ENCODE measurements at places on chromosomes 7 and 10. TPM values are rescaled to one million over a fixed set of nuclear protein-coding genes. Genes with fewer than 3 reads are reported as not detected.

IGFBP3 gene
- total RNA-seq = 73.8 TPM

BAMBI gene
- total RNA-seq = 13.1 TPM

NPFFR1 gene
- total RNA-seq = not detected

MRLN gene
- total RNA-seq = not detected

TRIL gene
- total RNA-seq = 1.1 TPM

APBB1IP gene
- not detected for total RNA-seq

ANKRD22 gene
- total RNA-seq = not detected

CHST3 gene
- 32.2 TPM for total RNA-seq

LAMB1 gene
- 535 TPM for total RNA-seq

H2BK1 gene
- not detected for total RNA-seq

TAS2R40 gene
- total RNA-seq = not detected

NXPH1 gene
- not detected for total RNA-seq

OAT gene
- total RNA-seq = 207 TPM

SLC18A2 gene
- total RNA-seq = under 0.01 TPM

MYL10 gene
- not detected for total RNA-seq

IPMK gene
- 2.6 TPM for total RNA-seq

AMPH gene
- 0.23 TPM for total RNA-seq

MICU1 gene
- 41.4 TPM for total RNA-seq

ATAD1 gene
- total RNA-seq = 20.8 TPM

AOC1 gene
- not detected for total RNA-seq

METTL27 gene
- 1.1 TPM for total RNA-seq

CDH23 gene
- 0.08 TPM for total RNA-seq

HMX2 gene
- not detected for total RNA-seq

CPA1 gene
- 0.35 TPM for total RNA-seq

CDK5 gene
- 35.2 TPM for total RNA-seq

FOXL3 gene
- not detected for total RNA-seq

MNX1 gene
- total RNA-seq = not detected

TAS2R4 gene
- total RNA-seq = 0.70 TPM

PPP1R3A gene
- not detected for total RNA-seq

FHIP2A gene
- total RNA-seq = 23.5 TPM

EBLN1 gene
- not detected for total RNA-seq

ATRNL1 gene
- total RNA-seq = 0.23 TPM

CDK1 gene
- total RNA-seq = 0.12 TPM

AGBL3 gene
- 1.2 TPM for total RNA-seq

NACAD gene
- total RNA-seq = 0.47 TPM

RNLS gene
- 6.7 TPM for total RNA-seq

RAB19 gene
- not detected for total RNA-seq

TUBB8 gene
- not detected for total RNA-seq

BUD31 gene
- 191 TPM for total RNA-seq

ELN gene
- 385 TPM for total RNA-seq

TRPV5 gene
- not detected for total RNA-seq

AS3MT gene
- total RNA-seq = 5.9 TPM

Measured in smooth muscle cell of the coronary artery (primary cell).